ENCODE measurements at places on chromosomes 6 and 20.

DNA sequence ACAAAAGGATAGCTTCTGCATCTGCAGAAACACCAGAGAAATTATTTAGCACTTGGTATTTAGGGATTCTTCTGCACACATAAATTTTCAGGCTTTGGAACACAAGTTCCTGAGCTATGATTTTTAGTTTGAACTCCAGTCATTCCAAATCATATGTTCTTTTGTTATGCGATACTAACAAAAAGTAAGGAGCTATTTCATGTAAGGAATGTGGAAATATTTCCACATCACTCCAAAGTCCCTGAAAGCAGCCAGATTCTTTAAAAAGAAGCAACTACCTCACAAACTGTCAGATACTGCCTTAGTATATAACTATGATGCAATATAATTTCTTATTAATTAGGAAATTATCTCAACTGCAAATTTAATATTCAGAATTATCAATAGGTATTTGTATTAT, 106.9 kb downstream of the RNGTT start:
- no peak overlapping the region for H3K27ac ChIP-seq
- H3K36me3 ChIP-seq, result peaks cover 3% of the 10 kb centered on the region
- H3K4me3 ChIP-seq, result no peak overlapping the region
- DNase-seq, result no peak

GRCh38 chr6:161922631-161923119, 648.8 kb upstream of the AGPAT4 start:
- no peak overlapping the region for H3K27ac ChIP-seq
- H3K4me1 ChIP-seq, result no peaks in the 10 kb centered on the region
- no peaks in the 10 kb centered on the region for H3K27me3 ChIP-seq
- no peaks in the 10 kb centered on the region for H3K36me3 ChIP-seq
- peak; percentile 21 for DNase-seq

DNA sequence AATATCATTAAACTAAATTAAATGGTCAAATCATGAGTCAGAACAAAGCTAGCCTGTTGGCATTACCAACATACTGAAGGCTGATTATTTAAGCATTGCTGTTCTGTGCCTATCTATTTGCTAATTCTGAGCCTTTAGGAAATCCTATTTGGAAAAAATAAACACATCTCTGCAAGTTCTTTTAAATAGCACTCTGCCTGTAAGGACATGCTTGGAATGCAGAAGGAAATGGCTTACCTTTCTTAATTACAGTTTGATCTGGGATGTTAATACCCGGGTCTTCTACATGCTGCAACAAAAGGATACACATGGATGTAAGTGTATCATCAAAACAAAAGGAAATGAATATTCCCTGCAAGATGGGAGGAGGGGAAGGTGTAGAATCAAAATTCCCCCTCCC, 8.3 kb downstream of the TFAP2A start:
- peaks cover 22% of the 10 kb centered on the region for H3K36me3 ChIP-seq
- peaks cover 32% of the 10 kb centered on the region for H3K4me1 ChIP-seq
- peaks cover 82% of the 10 kb centered on the region for H3K27me3 ChIP-seq

GRCh38 chr6:168887621-168888020, 366.0 kb downstream of the THBS2 start:
- no peak overlapping the region for H3K4me3 ChIP-seq
- no peaks in the 10 kb centered on the region for H3K36me3 ChIP-seq
- H3K27ac ChIP-seq, result no peak overlapping the region
- no peak for DNase-seq
- H3K4me1 ChIP-seq, result peaks cover 7% of the 10 kb centered on the region

Measured in activated naive CD8-positive, alpha-beta T cell treated with anti-CD3 and anti-CD28 coated beads, Interleukin-2, amount 50 U/mL, for 24 hours (primary cell).